Hepatocyte (in vitro differentiated cells): ENCODE measurements at places on chromosomes 7 and 10.

DNA sequence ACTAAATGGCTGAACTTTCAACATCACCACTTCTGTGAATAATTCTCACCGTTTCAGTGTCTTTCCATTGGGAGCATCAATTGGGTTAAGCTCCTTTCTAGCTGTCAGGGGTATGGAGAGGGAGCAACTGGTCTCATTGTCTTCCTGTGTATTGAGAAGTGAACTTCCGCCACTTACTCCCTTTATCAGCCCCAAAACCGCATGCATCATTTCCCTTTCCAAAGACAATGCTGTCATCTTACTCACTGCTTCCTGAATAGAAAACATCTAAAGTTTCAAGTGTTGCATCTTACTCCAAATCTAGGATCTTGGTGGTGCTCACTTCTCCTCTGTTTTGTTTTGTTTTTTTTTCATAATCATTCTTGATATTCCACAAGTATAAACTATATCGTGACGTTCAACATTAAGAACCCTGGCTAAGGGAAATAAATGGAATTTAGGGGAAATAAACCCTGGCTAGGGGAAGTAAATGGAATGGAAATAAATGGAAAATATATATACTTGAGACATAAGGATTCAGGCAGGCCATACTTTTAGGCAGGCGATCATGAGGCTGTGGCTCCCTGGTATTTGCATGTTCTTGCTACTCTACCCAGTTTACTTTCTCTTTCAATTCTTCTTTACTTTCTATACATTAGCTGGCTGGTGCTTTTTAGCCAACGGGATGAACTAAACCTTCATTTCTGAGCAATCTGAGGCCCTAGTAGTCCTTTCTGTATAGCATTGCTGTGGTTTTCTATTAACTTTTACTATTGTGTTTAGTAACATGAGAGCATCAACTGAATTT, 371.9 kb downstream of the BMPER start:
- DNase-seq, result no peak

- no peak for DNase-seq
Observed at GRCh38 chr7:115471891-115472290, 550.0 kb downstream of the MDFIC start.

DNA sequence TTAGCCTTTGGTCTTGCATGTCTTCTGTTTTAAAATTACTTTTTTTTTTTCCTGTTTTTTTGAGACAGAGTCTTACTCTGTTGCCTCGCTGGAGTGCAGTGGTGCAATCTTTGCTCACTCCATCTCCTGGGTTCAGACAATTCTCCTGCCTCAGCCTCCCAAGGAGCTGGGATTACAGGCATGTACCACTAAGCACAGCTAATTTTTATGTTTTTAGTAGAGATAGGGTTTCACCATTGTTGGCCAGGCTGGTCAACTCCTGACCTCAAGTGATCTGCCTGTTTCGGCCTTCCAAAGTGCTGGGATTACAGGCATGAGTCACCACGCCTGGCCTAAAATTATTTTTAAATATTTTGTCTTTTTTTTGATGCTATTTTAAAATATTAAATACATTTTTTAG, 38.5 kb downstream of the MLLT10 start:
- DNase-seq, result no peak

DNA sequence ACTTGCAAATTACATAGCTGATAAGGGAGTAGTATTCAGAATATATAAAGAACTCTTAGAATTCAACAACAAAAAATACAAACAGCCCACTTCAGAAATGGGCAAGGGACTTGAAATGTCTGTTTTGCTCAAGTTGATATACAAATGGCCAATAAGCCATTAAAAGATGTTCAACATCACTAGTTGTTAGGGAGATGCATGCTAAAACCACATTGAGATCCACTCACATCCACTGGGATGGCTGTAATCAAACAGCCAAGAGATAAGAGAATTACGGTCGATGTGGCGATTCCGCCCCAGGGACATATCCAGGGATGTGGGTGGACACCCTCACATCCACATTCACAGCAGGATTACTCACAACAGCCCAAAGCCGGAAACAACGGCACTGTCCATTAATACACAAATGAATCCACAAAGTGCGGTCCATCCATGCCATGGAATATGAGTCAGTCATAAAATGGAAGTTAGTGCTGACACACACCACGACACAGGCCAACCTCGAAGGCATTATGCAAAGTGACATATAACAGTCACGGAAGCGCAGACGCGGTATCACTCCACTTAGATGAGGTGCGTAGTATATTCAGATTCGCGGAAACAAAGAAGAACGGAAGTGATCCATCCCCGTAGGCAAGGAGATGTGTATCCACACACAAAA, 227.8 kb downstream of the DNAJB6 start:
- no peak for DNase-seq

- no peak for DNase-seq
Observed at GRCh38 chr10:117468665-117469064, 73.9 kb upstream of the EMX2 start.

DNA sequence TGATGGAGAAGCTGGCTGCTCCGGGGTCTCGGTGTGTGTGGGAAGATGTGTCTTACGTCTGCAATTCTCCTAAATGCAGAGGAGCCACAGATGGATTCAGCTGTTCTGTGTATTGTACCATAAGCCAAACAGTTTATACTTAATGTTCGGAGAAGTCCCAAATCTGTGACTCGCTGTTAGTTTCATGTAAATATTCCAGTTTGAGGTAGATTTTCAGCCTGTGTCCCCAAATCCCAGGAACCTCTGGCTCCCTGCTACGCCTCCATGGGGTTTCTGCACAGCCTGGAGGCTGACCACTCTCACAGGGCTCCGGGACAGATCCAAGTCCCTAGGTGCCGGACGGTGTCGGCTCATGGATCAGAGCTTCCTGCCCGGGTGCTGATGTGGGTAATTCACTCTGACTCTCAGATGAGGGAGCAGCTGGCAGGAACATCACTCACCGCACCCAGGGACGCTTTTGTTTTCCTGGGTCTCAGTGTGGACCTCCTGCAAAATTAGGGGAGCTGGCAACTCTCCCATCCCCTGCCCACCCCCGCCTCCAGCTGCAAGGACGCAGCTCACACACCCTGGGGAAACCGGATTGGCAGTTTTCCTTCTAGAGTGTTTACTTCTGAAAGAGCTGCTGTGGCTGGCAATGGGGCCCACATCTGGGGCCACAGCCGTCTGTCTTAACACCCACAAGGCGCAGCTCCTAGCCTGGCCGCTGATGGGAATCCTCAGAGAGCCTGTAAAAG, 421.1 kb upstream of the FOXK1 start:
- DNase-seq, result no peak

GRCh38 chr10:16386855-16387254, 50.0 kb upstream of the PTER start:
- DNase-seq, result no peak

- no peak for DNase-seq
Observed at GRCh38 chr7:20450536-20450935, 119.8 kb downstream of the ITGB8 start.
